Myometrial cell (primary cell): ENCODE measurements at places on chromosomes 3 and 15. TPM values are rescaled to one million over a fixed set of nuclear protein-coding genes. Genes with fewer than 3 reads are reported as not detected.

Gene ANKUB1
- total RNA-seq, result not detected in 2 replicates

Gene ZPLD1
- total RNA-seq, result not detected in 2 replicates

Gene TM4SF1
- total RNA-seq, result 190 and 206 TPM in 2 replicates

Gene A4GNT
- total RNA-seq, result not detected in 2 replicates

Gene RAB6B
- total RNA-seq, result 0.53 TPM in 1 of 2 replicates, not detected in the other

Gene RETNLB
- total RNA-seq, result not detected in 2 replicates

Gene GP9
- total RNA-seq, result not detected in 2 replicates

Gene PYDC2
- not detected in 2 replicates for total RNA-seq

Gene ALS2CL
- 1.8 and 2.3 TPM in 2 replicates for total RNA-seq

Gene ERC2
- total RNA-seq, result not detected in 2 replicates

Gene GOLGA6A
- not detected in 2 replicates for total RNA-seq

Gene CCR8
- not detected in 2 replicates for total RNA-seq

Gene ECE2
- not detected in 2 replicates for total RNA-seq

Gene SLC9C1
- total RNA-seq, result not detected in 2 replicates

Gene GREM1
- 2.3 and 4.3 TPM in 2 replicates for total RNA-seq

Gene DPPA2
- not detected in 2 replicates for total RNA-seq

Gene SCAMP5
- total RNA-seq, result 2.0 and 5.5 TPM in 2 replicates

Gene CSTA
- total RNA-seq, result 0.89 TPM in 1 of 2 replicates, not detected in the other

Gene GPR62
- total RNA-seq, result not detected in 2 replicates
